Tibial artery (tissue), 4 donors: ENCODE measurements at places on chromosomes 3 and 15.

- no peak for DNase-seq
- H3K27me3 ChIP-seq = no peaks in the 10 kb centered on the region
- no peak overlapping the region for H3K4me3 ChIP-seq
These were observed 17.4 kb downstream of the DET1 start for GRCh38 chr15:88529021-88529630.

- no peak for DNase-seq
- H3K4me3 ChIP-seq = no peak overlapping the region
- no peaks in the 10 kb centered on the region for H3K4me1 ChIP-seq
- peak overlapping the region; percentile 45 for H3K27ac ChIP-seq
These were observed 18.6 kb downstream of the RFTN1 start for GRCh38 chr3:16494814-16495431.

- no peak for DNase-seq
- H3K36me3 ChIP-seq = no peaks in the 10 kb centered on the region
- no peak overlapping the region for H3K27ac ChIP-seq
- H3K27me3 ChIP-seq = no peaks in the 10 kb centered on the region
These were observed 190.1 kb downstream of the FNDC3B start for GRCh38 chr3:172229462-172229861.

- no peak overlapping the region for H3K27ac ChIP-seq
- no peak for DNase-seq
- no peaks in the 10 kb centered on the region for H3K4me1 ChIP-seq
These were observed 1020.2 kb downstream of the AGBL1 start for GRCh38 chr15:87099916-87100315.
